NCI-H1694 treated with DMSO at 0.1 percent for 48 hours (cell line): ENCODE measurements at places on chromosomes 1 and 21.

DNA sequence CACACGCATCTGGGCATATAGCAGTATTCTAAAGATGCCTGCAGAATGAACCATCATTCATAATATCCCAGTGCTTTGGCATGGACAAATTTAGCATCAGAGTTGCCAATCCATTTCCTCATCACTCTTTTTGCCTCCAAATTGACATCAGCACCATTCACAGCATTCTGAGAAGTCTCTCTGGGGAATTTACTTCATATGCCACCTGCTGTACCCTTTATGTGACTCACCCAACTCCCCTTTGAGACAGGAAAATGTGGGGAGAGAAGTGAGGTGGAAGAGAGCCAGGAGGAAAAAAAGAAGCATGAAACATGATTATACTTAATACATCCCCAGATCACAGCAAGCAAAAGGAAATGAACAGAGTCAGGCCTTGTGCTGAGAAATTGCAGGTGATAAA, 37.4 kb downstream of the RAB3B start:
- no peak for DNase-seq

DNA sequence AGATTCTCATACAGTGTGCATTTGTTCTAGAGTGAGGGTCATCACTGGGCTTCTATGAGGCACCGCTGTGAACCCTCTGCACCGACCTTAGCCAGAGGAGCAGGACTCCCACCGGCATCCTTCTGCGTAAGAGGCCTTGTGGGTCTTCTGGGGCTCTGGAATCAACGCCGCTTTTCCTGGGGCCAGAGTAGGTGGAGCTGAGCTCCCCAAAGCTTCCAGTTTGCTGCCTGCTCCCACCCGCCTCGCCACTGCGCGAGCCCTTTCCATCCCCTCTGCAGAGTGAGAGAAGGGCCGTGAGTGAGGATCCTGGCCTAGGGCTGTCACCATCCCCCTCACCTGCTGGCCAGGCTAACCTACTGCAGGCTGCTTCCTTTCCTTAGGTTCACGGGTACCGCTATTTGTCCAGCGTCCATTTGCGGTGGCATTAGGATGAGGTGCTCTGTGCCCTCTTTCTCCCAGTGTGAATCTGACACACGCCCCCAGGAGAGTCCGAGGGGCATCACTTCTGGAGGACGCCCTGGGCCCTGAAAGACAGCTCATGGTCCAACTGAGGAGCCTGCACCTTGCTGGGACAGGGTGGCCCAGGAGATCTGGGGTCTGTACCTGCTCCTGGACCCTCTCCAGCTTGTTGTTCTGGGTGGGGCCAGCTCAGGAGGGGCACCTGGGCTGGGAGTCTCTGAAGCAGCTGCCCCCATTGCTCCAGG, 36.2 kb downstream of the UMODL1 start:
- no peak for DNase-seq

GRCh38 chr1:11670747-11671146, 6.7 kb downstream of the FBXO6 start:
- no peak for DNase-seq

GRCh38 chr1:214310010-214310409, 29.1 kb downstream of the SMYD2 start:
- no peak for DNase-seq

GRCh38 chr21:42112238-42112637, 41.1 kb downstream of the UMODL1 start:
- no peak for DNase-seq

DNA sequence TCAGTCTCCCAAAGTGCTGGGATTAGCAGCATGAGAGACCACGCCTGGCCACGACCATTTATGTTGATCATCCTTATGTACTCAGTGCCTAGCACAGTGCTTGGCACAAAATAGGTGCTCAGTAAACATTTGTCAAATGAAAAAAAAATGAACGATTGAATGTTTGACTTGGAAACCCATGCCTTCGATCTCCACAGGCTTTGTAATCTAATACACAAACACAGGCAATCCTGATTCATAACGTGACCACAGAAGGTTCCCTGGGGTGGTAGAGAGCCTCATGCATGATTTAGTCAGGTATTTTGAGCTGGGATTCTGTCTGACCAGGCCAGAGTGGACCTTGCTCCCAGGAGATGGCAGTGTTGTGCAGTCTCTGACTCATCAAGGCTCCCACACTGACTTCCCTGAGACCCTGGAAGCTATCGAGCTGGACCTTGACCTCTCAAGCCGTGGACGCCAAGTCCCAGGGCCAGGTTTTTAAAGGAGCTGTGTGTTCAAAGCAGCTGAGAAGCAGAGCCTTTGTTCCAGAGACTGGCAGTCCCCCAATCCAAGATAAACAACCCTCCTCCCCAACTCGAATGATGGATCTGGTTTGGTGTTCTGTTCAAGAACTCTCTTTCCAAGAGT, 81.1 kb downstream of the PGM1 start:
- peak; percentile 44 for DNase-seq

DNA sequence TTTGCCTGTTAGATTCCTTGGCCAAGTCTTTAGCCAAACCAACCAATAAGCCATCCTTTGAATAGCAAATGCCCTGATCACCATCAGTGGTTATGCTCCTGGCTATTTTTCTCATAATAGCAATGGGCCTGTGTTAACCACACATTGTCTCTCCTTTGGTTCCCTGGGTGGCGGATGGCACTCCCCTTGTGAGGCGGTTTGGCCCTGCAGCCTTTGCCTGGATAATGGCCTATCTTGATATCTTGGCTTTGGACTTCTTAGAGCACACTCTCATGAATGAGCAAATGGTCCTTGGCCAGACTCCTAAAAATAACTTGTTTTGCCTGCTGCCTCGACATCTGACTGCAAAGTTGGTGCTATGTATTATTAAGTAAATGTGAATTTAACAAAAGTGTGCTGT, 22.4 kb upstream of the ZBTB18 start:
- DNase-seq: no peak
